ENCODE measurements at places on chromosomes 2 and 18.

DNA sequence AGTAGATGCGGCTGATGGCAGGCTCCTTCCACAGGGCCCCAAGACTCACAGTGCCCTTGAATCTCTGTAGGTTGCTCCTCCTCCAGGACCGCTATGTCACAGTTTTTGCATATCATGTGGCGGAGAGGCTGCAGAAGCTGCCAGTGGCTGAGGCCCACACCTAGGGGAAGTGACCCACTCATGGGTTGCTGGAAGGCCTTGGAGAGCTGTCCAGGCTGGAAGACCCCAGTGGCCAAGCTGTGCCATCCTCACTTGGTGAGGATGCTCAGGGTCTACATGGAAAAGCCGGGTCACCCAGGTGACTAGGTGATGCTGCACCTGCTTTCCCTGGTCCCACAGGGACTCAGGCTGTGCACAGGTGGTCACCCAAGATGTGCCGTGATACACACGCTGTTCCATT is 90.6 kb downstream of the SEPTIN10 start:
- no peak for DNase-seq

DNA sequence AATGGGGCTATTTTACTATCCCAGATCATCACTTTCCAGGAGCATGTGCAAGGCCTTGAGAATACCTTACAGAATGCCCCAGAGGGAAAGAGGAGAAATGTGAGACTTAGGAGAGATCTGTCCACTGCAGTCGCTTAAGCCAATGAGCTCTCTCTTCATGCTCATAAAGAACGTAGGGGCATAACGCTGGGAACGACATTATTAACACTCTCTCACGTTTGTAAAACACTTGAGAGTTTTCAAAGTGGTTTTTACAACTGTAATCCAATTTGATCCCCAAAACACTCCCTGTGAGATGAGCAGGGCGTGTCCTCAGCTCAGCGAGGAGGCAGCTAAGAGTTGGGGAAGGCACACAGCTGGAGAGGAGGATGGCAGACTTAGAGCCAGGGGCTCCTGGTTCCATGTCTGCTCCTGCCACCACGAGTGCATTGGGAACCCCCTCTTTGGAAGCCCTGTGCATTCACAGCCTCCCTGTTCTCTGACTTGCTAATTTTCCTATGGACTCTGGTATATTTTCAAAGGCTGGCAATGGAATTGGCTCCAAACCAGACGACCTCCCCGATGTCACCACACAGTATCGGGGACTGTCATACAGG is 97.4 kb downstream of the PLB1 start:
- DNase-seq, result no peak

DNA sequence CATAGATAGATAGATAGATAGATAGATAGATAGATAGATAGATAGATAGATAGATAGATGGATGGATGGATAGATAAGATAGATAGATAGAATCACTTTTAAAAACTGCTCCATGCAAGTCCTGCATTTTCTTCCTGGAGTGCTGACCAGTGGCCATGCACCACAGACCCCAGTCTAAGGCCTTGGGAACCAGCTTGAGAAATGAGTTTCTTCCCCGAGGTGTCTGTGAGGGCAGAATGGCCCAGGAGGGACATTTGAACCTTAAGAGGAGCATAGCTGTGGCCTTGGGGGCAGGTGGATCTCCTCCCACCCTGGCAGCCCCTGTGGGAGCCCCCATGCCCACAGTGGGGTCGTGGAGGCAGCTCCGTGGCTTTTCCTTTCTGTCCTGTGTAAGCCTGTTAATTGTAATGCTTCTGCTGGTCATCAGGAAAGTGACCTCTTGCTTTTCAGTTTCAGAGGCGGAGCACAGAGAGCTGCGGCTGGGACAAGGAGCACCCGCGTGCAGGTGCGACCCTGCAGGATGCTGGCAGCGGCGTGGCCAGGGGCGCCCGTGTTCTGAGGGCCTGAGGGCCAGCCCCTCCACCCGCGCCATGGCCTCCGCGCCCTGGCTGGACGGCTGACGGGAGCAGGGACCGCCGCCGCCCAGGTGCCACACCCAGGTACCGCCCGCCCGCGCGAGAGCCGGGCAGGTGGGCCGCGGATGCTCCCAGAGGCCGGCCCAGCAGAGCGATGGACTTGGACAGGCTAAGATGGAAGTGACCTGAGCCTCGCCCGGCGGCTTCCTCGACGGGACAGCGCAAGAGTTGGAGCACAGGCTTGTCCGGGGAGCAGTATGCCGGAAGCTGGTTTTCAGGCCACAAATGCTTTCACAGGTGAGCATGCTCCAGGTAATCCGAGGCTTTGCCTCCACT is 168.6 kb downstream of the LDLRAD4 start:
- no peak for DNase-seq

- no peak for DNase-seq
These were observed 63.7 kb upstream of the OTOF start for GRCh38 chr2:26541401-26542193.

GRCh38 chr18:77763530-77764145 is 514.0 kb downstream of the GALR1 start:
- no peak for DNase-seq

- no peak for DNase-seq
These were observed 157.0 kb upstream of the ACAA2 start for GRCh38 chr18:49970319-49970718.

GRCh38 chr2:43169099-43169945 is 57.1 kb downstream of the ZFP36L2 start:
- DNase-seq, result no peak

DNA sequence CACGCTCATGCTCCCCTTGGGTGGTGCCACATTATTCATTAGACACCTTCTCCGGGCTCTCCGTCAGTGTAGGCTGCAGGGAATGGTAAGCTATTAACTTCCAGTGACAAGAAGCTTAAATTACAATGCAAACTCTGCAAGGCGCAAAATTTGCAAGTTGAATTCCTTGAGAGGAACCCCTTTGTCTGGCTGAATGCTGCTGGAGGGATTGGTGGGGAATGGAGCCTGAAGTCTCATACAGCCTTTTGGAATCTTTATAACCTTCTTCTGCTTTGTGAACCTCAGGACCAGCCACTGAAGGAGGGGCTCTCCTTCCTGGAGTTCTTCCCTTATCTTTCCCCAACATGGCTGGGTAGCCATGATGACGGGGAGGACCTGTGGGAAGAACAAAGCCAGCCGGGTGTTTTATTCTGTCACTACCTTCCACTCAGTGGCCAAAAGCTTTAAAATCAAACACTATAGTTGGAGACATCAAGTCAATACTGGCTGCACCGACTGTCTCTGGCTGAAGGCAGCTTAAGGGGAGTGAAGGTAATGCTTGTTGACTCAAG is 220.9 kb upstream of the EPHA4 start:
- DNase-seq, result no peak

- no peak for DNase-seq
These were observed 141.7 kb downstream of the DNER start for GRCh38 chr2:229572507-229573271.
